ENCODE measurements at places on chromosomes 7 and 10. TPM values are rescaled to one million over a fixed set of nuclear protein-coding genes. Genes with fewer than 3 reads are reported as not detected.

Gene ELFN1
- 1.1 TPM for total RNA-seq

Gene ADAMTS14
- total RNA-seq, result not detected

Gene BTBD16
- total RNA-seq, result 1.8 TPM

- no peak overlapping the region for H3K4me3 ChIP-seq
- H3K27ac ChIP-seq, result no peak overlapping the region
- peaks cover 13% of the 10 kb centered on the region for H3K4me1 ChIP-seq
- DNase-seq, result no peak
Observed at GRCh38 chr7:76343294-76343930, 15.4 kb downstream of the YWHAG start.

DNA sequence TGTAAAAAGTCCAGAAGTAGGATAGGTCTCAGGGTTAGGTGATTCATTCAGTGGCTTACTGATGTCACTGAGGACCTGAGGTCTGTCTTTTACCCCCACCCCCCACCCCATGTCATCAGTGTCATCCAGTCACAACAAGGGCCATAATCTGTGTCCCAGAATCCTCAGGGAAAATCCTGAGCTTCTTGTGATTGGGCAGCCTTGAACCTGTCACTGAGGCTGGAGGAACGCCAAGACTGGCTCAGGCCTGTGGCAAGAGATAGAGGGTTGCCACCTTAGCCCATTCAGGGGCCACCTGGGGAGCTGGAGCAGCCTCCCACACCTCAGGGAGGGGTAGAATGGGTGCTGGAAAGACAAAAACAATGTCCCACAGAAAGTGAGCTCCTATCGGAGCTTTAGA, 29.7 kb downstream of the NUB1 start:
- H3K27ac ChIP-seq, result no peak overlapping the region
- no peaks in the 10 kb centered on the region for H3K4me1 ChIP-seq
- H3K27me3 ChIP-seq, result no peaks in the 10 kb centered on the region
- no peaks in the 10 kb centered on the region for H3K36me3 ChIP-seq
- no peak overlapping the region for H3K4me3 ChIP-seq
- no peak for DNase-seq

Measured in ovary (tissue), 10 donors.